RPMI7951 (cell line): ENCODE measurements at places on chromosomes 7 and 10. TPM values are rescaled to one million over a fixed set of nuclear protein-coding genes. Genes with fewer than 3 reads are reported as not detected.
A peak's percentile ranks its signal among the peaks of the same experiment; 100 is the strongest.

PLPP4 gene
- total RNA-seq, result 15.4 and 16.4 TPM in 2 replicates

DNA sequence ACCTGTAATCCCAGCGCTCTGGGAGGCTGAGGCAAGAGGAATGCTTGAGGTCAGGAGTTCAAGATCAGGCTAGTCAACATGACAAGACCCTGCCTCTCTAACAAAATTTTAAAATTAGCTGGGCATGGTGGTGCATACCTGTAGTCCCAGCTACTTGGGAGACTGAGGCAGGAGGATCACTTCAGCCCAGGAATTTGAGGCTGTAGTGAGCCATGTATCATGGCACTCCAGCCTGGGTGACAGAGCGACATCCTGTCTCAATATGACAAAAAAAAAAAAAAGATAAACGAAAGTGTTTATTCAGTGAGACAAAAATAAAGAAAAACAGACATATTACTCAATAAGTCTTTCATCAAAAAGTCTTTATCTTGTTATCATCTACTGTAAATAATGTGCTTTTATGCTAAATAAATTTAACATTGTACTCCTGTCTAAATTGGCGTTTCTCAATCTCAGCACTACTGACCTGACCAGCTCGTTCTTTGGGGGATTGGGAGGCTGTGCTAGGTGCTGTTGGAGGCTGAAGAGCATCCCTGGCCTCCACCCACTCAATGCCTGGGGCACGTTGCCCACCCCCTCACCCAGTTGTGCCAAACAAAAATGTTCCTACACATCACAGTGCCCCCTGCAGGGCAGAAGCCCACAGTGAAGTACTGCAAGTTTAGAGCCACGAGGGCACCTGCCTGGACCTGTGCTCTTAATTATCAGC lies 57.7 kb downstream of the NCAPG2 start:
- DNase-seq, result no peak

HOXA9 gene
- total RNA-seq, result 0.12 TPM in 1 of 2 replicates, not detected in the other

UCMA gene
- total RNA-seq, result not detected in 2 replicates

- no peak for DNase-seq
Measured at GRCh38 chr7:91835826-91836368, 44.6 kb downstream of the MTERF1 start.

DNA sequence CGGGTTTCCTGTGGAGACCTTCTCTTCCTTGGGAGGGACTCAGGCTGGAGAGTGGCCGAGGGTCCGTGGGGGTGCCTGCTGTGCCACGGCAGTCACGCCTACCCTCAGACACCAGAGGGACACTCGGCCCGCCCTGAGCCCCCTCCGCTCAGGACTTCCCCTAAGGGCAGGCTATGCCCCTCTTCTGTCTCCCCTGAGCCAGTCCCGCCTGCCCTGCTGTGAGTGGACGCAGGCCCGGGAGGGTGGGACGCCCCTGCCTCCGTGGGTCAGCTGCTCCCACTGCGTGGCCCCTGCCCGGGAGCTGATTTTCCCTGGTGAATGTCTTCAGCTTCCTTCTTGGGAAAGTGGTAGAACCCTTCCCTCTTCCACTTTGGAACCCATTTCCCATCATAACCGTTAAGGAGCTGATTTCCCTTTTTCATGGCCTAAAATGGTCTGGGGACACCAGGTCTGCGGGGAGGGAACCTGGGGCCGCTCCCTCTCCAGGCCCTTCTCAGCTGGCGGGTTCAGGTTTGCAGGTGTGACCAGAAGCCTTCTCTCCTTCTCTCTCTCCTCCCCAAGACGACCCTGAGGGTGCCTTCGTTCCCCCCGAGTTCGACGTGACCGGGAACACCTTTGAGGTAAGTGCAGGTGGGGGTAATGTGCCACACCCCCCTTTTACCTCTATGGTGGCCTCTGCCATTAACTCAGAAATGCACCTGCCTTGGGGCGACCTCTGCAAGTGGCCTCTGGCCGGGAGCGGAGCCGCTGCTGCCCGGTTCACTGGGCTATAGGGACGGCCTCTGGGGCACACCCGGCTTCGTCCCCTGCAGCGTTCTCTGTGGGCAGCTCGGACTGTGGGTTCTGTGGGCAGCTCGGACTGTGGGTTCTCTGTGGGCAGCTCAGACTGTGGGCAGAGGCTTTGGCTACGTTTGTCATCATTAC lies 7.9 kb downstream of the KNDC1 start:
- DNase-seq, result no peak

GRCh38 chr10:60048091-60048501 lies 141.7 kb upstream of the CCDC6 start:
- DNase-seq, result peak; percentile 20

DNA sequence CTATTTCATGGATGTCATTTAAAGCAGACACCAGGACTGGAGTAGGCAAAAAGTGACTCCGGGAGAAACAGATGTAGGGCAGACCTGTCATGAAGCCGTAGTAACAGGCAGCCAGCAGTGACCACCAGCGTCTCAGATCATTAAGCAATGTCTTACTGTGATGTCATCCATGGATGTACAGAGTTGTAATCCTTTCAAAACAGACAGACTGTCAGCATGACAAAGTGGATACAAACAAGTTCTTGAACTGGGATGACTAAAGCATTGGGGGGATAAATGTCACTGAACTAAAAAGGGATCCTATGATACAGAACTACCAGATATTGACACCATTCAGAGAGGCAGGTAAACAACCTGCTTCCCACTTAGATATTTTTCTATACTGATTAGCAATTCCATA lies 675.5 kb downstream of the PARD3 start:
- DNase-seq, result peak; percentile 47

GRCh38 chr10:6002809-6003510 lies 25.6 kb upstream of the IL15RA start:
- DNase-seq, result no peak

DNA sequence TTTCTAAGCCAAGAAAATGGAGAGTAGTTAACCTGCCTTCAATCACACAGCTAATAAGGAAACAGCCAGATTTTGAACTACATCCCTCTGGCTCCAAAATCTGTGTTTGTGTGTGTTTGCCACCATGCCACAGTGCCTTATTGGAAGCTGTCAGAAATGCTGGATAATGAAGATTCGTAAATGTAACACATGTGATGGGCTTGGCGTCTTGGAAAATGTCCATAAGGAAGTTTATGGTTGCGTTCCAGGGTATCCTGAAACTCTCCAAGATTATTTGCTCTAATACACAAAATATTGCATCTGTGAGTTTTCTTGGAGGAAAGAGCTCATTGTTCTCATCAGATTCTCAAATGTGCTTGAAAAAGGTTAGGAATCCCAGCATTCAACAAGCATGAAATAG lies 22.7 kb downstream of the MYOF start:
- no peak for DNase-seq

DNA sequence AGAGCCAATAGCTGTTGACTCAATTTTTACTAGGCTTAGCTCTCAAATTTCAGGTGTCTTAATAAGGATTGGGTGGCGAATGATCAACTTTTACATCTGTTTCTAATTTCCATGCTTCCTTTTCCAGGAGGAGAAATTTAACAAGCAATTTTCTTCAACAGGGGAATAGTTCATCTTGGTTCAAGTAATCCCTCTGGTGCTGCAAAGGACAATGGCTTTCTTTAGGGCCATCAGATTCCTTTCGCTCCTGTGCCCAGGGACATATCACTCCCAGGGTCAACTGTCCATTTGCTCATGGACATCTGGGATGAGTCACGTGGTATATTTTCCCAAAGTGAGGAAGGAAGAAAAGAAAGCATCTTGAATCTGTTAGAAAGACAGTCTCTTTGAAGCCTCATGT lies 313.3 kb downstream of the FRMD4A start:
- peak; percentile 85 for DNase-seq
